ENCODE measurements at places on chromosomes 1 and 21.

- no peak for DNase-seq
Measured at GRCh38 chr1:22722901-22723550, 12.4 kb downstream of the EPHB2 start.

- no peak for DNase-seq
Measured at GRCh38 chr1:26276432-26276838, 3.5 kb upstream of the SH3BGRL3 start.

DNA sequence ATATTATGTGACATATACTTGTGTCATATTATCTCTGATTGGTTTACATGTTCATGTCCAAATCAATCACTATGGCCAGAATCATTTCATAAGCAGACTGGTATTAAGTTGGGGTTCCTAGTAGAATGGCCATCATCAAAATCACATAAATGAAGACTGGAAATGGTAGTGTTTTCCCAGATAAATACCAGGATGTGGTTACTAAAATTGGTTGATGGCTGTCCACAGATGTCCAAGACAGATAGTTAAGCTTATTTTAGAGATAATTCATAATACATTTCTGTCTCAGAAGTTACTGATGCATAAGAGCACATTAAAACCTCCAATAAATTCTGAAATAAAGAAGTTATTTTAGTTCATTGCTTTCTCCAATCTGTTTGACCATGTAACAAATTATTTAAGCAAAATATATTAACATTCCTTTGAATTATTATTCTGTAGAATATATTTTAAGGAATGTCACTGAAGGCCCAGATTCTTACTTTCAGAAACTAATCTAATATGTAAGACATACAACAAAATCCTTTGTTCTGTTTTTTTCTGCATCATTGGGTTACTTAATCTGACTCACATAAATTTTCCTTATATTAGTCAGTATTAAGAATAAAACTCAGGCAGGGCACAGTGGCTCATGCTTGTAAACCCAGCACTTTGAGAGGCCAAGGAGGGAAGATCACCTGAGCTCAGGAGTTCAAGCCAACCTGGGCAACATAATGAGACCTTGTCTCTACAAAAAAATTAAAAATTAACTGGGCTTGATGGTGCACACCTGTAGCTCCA lies 483.9 kb downstream of the PTPRC start:
- no peak for DNase-seq

DNA sequence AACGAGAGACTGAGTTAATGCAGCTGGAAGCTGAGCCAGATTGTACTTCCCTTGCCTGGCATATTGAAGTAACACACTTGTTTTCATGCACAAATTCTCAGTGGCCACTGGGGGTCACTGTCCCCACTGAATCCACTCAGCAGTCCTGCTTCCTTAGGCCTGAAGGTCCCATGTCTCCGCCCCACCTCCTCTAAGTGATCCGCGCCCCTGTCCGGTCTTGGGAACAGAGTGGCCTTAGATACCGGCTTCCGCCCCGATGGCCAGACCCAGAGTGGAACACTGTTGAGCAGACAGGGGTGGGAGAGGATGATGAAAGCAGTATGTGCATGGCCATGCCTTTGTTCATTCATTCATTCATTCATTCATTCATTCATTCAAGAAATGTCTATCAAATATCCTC lies 34.8 kb downstream of the CHAF1B start:
- peak; percentile 8 for DNase-seq

- DNase-seq: no peak
Measured at GRCh38 chr1:222644636-222644980, 26.7 kb downstream of the MIA3 start.

DNA sequence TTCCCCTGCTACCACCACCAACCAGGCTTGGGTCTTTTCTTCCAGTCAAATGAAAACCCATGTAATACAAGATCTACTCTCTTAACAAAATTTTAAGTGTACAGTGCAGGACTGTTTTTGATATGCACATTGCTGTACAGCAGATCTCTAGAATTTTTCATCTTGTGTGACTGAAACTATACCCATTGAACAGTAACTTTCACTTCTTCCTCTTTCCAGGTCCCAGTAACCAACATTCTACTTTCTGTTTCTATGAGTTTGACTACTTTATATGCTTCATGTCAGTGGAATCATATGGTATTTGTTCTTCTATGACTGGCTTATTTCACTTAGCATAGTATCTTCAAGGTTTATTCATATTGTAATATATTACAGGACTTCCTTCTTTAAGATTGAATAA lies 45.3 kb upstream of the PLPPR4 start:
- DNase-seq: no peak

DNA sequence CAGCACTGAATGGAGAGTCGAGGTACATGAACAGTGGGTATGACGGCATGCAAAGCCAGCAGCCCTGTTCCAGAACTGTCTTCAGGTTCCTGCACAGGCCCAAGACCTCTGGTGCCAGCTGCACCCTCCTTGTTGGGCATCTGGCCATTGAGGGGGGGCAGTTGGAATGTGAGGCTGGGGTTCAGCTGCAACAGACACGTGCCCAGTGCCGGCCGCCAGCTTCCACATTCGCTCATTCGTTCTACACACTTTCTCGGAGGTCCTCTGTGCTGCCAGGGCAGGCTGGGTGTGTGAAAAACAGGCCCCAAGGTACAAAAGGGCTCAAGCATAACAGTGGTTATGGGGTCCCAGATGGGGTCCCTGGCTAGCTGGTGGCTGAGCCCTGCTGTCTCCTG lies 37.9 kb upstream of the SLC19A1 start:
- no peak for DNase-seq

DNA sequence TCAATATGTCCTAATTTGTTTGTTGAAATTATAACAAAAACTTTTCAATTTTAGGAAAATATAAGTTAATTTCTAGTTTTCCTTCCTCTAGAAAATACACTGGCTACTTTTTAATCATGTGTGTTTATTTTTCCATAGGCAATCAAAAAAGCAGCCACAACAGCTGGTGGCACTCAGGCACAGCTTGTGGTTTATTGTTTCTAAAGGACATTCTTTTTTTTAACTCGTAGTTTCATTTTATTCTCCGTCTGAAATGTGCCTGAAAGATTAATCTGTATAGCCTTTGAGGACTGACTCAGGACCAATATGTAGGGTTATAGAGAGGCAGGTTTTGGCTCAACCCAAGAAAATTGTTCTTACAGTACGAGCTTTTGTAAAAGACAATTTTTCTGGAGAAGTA lies 20.7 kb upstream of the STX12 start:
- DNase-seq: no peak

- no peak for DNase-seq
Measured at GRCh38 chr1:62315387-62315786, 3.8 kb downstream of the KANK4 start.

GRCh38 chr1:206693592-206693991 lies 8.9 kb downstream of the MAPKAPK2 start:
- no peak for DNase-seq

DNA sequence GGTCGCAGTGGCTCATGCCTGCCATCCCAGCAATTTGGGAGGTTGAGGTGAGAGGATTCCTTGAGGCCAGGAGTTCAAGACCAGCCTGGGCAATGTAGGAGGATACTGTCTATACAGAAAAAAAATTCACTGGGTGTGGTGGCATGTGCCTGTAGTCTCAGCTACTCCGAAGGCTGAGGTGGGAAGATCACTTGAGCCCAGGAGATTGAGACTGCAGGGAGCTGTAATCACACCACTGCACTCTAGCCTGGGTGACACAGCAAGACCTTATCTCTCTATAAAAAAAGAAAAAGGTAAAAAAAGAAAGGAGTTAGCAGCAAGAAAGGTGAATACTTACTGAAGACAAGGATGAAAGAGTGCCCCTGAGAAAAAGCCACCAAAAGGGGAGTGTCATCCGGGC lies 23.7 kb upstream of the BCL10 start:
- no peak for DNase-seq

GRCh38 chr1:14826172-14826636 lies 227.7 kb downstream of the KAZN start:
- no peak for DNase-seq

- no peak for DNase-seq
Measured at GRCh38 chr1:55209247-55209646, 5.9 kb downstream of the USP24 start.

GRCh38 chr1:55035904-55036303 lies 3.4 kb upstream of the PCSK9 start:
- DNase-seq: no peak

- DNase-seq: peak; percentile 29
Measured at GRCh38 chr1:1782399-1783221, 4.3 kb upstream of the NADK start.

- no peak for DNase-seq
Measured at GRCh38 chr1:119373465-119373864, 4.9 kb downstream of the HAO2 start.

- no peak for DNase-seq
Measured at GRCh38 chr1:102751111-102751510, 357.2 kb downstream of the COL11A1 start.

DNA sequence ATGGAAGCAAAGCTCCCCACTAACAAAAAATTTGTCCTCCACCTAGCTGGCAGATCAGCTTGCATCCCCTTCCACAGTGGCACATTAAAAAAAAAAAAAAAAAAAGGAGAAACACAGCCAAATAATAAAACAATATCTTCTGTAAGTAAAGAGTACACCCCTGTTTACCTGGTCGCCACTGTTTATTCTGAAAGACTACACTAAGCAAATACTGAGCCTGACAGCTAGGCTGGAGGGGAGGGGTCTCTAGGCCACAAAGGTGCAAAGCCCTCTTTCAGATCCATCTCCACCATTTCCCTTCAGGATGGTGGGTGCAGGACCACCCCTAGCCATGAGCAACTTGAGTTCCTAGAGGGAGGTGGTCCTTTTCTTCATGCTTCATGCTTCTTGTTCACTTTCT lies 22.8 kb upstream of the SLC45A3 start:
- DNase-seq: no peak

DNA sequence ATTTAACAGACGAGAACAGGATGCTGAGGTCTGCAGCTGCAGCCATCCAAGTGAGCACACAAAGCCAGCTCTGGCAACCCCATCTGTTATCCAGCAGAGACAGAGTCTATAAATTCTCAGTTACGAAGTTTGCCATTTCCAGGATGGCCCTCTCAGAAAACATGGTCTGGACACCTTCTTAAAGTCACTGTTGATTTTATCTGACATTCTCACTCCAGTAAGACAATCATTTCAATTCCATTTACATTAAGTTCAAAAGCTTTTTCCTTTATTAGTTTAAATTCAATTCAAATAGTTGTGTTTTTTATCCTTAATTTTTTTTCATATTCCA lies 125.5 kb downstream of the DMRTB1 start:
- DNase-seq: no peak

DNA sequence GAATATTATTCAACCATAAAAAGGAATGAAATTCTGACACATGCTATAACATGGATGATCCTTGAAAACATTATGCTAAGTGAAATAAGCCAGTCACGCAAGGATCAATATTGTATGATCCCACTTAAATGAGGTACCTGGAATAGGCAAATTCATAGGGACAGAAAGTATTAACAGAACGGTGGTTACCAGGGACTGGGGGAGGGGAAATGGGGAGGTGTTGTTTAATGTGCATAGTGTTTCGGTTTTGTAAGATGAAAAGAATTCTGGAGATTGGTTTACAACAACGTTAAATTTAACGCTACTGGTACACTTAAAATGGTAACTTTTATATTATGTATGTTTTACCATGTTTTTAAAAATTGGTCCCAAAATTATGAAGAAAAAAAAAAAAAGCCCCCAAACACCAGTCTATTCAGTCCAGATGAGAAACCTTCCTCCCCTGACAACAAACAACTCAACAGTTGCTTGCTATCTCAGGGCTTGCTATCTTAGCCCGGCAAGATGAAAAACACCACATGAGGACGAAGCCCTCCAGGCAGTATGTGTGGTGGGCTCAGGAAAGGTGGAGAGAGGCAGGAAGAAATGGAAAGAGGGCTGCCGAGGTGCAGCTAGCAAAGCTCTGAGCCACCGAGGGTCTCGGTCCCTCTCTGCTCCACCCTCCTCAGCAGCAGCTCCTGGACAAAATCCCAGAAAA lies 8.5 kb downstream of the NUAK2 start:
- no peak for DNase-seq

DNA sequence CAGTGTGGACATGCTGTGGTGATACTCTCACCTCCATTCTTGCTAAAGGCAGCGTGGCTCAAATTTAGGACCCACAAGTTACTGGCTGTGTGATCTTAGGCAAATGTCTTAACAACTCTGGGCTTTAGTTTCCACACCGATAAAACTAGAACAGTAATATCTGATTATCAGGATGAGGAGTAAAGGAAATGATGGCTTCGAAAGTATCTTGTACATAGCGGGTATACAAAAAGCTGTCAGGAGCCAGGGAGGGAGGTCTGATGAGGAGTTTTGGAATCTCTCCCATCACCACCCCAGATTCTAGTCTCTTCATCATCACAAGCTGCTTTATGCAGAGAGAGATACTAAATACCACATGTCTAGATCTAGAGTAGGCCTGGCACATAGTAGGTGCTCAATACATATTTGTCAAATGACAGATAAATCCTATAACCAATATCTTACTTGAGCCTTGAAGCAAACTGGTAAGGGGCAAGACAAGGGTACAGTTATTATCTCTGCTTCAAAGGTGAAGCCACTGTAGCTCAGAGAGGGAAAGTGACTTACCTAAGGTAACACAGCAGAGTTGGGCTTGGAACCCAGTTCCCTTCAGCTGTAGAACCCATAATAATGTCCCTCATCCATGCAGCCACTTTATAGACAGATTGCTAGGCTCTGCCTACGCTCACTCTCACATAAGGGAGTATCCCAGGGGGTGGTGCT lies 9.5 kb upstream of the FGR start:
- DNase-seq: no peak

GRCh38 chr1:96545935-96546656 lies 175.5 kb upstream of the PTBP2 start:
- no peak for DNase-seq

DNA sequence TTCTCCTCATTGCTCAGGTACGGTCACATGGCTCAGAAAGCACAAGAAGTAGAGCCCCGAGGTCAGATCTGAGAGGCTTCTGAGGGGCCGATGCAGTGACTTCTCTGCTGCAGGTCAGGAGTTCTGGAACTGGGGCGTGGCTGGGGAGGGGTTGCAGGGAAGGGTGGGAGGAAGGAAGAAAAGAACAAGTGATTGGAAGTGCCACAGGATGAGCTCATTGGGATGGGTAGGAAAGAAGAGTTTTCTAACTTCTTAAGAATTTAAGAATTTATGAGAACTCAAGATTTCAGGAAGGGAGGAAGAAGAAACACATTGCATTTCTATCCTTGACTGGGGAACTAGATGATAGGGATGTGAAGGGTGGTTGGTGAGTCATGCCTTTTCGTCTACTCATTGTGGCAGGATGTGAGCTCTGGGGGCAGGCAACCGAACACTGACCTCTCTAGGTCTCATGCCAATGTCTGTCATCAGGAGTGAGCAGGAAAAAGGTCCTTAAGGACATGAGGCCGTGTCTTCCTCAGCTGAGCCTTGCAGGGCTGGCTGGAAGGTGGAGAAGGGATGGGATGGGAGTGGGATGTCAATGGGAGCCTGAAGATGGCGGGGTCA lies 497 bp downstream of the FCRLB start:
- DNase-seq: no peak

DNA sequence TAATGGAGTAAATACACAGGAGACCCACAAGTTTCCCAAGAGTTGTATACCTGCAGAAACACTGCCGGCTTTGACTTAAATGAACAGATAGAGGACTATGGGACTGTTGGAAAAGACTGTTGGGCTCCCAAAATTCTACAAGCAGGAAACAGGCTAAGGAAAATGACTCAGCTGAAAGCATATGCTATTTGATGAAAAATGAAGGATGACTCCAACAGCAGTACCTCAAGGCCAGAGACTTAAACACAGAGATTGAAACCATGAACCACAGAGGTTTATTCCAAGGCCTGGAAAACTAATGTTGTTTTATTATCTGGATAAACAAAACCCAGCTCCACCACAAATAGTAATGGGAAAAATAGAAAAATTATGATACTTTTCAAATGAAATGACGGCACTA lies 187.7 kb downstream of the TNFSF18 start:
- no peak for DNase-seq

- DNase-seq: no peak
Measured at GRCh38 chr1:51989582-51990477, 670 bp downstream of the RAB3B start.

Measured in C1 segment of cervical spinal cord (tissue), 14 donors.